ENCODE measurements at places on chromosomes 6 and 20.

DNA sequence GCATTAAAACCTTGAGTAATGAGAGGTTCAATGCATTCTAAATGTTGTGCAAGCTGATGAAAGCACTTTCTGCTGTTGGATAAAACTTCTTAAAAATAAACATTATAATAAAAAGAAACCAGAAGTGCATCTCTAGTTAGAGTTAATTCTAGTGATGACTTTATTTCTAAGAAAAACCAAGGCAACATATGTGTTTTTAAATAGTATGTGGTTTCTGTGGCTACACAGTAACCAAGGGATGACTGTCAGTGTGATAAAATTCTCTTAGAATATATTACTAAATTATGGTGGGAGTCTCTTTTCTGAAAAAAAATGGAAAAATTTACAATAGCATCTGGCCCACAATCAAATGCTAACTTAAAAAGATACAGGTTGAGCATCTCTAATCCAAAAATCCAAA, 117.0 kb downstream of the ME1 start:
- no peak for DNase-seq

DNA sequence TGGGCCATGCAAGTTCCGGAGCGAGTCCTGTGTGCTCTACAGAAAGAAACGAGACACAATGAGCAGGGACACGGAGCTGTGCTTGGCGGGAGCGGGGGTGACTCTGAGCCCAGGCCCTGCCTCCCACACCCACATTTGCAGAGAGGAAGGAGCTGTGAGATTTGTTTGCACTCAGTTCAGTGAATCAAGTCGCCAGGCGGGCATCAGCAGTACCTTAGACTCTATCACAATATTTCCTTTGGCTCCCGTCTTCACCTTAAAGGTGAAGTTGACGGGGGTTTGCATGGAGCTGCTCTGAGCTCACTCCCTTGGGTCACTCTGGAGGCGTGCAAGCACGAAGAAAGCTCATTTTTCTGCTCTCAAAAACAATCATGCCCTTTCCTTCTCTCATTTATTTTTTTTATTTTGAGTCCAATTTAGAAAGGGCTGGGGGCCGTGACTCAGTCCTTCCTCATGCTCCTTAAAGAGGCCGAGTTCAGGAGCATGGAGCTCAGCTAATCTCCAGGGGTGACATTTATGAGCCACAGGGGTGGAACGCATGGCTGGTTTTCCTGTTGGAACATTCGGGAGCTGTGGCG, 188.2 kb downstream of the NFATC2 start:
- DNase-seq = no peak

DNA sequence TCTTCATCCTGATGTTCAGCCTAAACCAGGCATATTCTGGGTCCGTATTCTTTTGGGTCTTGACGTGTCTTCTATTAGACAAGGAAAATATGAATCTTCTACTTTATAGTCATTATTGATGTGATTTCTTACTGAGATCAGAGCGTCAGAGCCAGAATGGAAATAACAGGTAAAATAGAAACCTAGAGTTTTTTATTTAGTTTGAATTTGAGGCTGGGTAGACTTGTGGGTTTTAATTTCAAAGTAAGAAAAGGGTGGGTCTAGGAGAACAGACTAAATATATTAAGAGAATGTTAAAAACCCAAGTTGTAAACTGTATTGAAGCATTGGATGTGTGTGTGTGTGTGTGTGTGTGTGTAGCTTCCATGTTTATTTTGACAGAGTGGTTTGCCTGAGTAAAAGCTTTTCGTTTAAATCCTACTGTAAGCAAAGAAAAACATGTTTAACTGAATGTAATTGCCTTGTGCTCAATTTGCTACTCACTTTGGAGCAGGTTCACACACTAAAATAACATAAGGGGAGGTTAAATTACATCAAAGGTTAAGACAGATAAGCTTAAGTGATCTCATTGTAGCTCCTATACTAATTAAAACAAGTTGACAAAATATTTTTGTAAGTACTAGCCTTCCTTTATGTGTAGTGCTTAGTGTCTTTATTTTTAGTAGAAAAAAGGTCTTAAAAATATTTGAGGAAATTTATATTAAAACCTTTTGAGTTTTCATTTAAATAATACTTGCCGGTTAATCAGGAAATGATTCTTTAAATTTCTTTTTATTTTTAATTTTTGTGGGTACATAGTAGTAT, 17.4 kb downstream of the HECA start:
- no peak for DNase-seq

- no peak for DNase-seq
Observed at GRCh38 chr20:22346716-22347115, 237.7 kb downstream of the FOXA2 start.

GRCh38 chr20:41030531-41031242, 2.1 kb downstream of the TOP1 start:
- no peak for DNase-seq

- no peak for DNase-seq
Observed at GRCh38 chr6:112482373-112482772, 135.2 kb downstream of the RFPL4B start.

DNA sequence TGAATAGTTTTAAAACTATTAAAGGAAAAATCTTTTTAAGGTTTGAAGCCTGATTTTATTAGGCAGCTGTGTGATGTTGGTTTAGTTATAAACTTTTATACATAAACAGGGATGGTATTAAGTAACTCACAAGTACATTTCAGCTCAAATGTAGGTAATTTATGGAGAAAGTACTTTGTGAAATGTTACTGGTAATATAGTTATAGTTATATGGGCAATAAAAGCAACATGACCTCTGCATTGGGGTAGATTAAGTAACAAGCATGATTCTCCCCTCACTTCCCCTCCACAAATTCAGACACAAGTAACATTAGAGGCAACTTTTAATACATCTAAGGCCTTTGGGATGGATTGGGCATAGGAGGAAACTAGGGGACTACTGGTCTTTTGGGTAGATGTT, 154.3 kb upstream of the ID4 start:
- DNase-seq = no peak

GRCh38 chr20:41497186-41497895, 120.8 kb downstream of the CHD6 start:
- DNase-seq = no peak

DNA sequence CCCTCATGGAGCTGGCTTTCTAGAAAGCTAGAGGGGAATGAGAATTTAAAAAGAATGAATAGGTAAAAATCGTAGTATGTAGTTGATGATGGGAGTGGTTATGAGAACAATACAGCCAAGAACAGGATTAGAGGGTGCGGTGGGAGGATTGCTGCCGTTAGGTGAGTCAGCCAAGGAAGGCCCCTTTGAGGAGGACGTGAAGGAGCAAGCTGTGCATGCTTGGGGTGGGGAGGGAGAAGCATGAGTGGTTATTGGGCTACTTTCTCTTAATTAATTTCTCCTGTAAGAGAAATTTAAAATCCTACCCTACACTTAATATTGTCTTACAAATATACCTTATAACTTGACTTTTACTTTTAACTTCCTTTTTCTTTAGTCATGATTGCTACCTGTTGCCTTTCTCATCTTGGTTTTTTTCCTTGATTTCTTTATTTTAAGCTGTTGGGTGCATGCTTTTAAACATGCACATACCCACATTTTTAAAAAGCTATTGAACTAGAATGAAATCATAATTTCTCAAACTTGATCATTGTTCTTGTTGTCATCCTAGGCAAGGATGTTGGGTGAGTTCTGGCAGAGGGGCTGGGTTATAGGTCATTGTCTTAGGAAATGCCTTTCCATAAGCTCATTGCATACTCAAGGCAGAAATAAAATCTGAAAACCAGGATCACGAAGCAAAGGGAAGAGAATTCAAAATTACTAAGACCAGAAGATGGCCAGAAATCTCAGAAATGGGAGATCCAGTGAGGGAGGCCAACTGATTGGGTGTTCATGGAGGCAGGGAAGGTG, 114.5 kb downstream of the TCP11 start:
- no peak for DNase-seq
